ENCODE measurements at places on chromosomes 6 and 20. TPM values are rescaled to one million over a fixed set of nuclear protein-coding genes. Genes with fewer than 3 reads are reported as not detected.

Gene RRAGD
- 0.54 TPM for total RNA-seq

Gene FOXF2
- total RNA-seq: not detected

Gene CTCFL
- total RNA-seq: under 0.01 TPM

Gene CASP8AP2
- total RNA-seq: 11.0 TPM

Gene GLP1R
- not detected for total RNA-seq

Gene GPR63
- total RNA-seq: 2.1 TPM
